ENCODE measurements at places on chromosomes 13 and 19. TPM values are rescaled to one million over a fixed set of nuclear protein-coding genes. Genes with fewer than 3 reads are reported as not detected.

The ACP7 gene
- 3.4 TPM for total RNA-seq

The ELSPBP1 gene
- total RNA-seq: not detected

The FCGBP gene
- 0.52 TPM for total RNA-seq

The NLRP4 gene
- not detected for total RNA-seq

The TUBB4A gene
- total RNA-seq: 6.0 TPM

The GNG8 gene
- not detected for total RNA-seq

The SSC5D gene
- not detected for total RNA-seq

The ZNF529 gene
- 3.1 TPM for total RNA-seq

The CEACAM3 gene
- total RNA-seq: not detected

The CALR3 gene
- not detected for total RNA-seq

The SYNGR4 gene
- total RNA-seq: not detected

The AXL gene
- total RNA-seq: 172 TPM

The LSR gene
- total RNA-seq: 80.3 TPM

The FNDC3A gene
- total RNA-seq: 13.3 TPM

The SIGLECL1 gene
- total RNA-seq: not detected

The KLK8 gene
- total RNA-seq: not detected

The TPP2 gene
- 16.1 TPM for total RNA-seq

The N4BP2L1 gene
- 0.17 TPM for total RNA-seq

The CLEC17A gene
- not detected for total RNA-seq

The CEACAM8 gene
- not detected for total RNA-seq

The UHRF1 gene
- total RNA-seq: 163 TPM

The GRIK5 gene
- not detected for total RNA-seq

The MBD3L2 gene
- not detected for total RNA-seq
